Skin of body (tissue), 3 donors: ENCODE measurements at places on chromosomes 11 and 22.

DNA sequence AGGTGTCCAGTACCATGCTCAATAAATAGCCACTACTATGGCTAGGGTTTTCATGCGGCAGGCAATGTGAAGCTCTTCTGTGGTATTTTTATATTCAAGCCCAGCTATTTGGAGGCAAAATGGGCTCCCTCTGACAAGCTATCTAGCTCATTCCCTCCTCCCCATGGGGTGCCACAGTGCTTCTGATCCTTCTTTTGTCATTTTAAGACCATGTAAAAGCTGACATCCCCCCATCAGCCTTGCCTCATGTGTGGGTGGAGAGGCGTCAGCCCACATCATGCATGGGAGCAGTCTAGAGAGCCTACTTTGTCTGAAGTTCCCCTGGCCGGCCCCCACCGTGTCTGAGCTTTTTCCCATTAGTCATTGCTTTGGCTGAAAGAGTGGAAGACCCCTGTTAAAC lies 59.8 kb downstream of the NAV2 start:
- DNase-seq, result no peak

DNA sequence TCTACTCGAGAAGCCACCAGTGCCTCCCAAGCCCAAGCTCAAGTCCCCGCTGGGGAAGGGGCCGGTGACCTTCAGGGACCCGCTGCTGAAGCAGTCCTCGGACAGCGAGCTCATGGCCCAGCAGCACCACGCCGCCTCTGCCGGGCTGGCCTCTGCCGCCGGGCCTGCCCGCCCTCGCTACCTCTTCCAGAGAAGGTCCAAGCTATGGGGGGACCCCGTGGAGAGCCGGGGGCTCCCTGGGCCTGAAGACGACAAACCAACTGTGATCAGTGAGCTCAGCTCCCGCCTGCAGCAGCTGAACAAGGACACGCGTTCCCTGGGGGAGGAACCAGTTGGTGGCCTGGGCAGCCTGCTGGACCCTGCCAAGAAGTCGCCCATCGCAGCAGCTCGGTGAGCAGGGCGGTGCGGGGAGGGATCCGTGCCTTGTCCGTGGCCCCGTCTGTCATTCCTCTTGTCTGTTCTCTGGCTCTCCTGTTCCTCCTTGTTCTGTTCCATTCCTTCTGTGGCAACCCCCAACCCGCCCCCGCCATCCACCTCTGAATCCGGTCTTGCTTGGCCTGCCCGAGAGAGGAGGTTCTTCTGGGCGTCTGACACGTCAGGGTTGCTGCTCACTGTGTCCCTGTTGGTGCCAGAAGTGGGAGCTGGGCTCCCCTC lies 15.8 kb upstream of the ACR start:
- DNase-seq, result no peak

DNA sequence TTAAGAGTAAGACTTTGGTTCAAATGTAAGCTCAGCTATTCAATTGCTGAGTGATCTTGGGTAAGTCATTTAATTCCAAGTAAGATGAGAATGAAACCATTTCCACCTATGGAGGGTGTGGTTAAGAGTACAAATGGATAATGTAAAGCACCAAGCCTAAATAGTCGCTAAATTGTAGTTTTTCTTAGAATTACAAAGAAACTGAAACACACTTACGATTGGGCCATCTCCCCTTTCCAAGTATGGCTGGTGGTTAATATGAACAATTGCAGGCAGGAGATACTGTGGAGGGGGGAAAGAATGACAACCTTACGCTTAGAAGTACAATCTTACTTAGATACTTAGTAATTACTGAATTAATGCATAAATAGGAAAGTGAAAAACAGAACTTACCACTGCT lies 8.2 kb downstream of the DDX17 start:
- no peak for DNase-seq

DNA sequence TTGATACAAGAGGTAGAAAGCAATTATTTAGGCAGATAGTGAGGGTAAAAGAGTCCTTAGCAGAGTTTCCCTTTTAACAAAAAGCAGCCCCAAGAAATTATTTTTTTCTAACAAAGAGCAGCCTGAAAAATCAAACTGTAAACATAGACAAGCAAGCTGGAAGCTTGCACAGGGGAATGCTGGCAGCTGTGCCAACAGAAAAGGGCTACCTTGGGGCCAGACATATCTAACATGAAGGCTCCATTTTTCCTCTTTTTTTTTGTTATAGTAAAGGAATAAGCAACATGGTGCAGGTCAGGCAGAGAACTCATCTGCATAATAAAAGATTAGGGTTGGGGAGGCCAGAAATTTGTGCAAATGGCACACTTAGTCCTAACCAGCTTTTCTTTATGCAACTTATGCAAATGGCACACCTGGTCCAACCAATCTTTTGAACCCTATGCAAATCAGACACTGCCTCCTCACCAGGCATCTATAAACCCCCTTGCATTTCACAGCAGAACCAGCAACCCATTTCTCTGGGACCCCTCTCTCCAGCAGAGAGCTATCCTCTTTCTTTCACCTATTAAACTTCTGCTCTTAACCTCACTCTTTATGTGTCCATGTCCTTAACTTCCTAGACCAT lies 41.8 kb downstream of the PDGFD start:
- no peak for DNase-seq

DNA sequence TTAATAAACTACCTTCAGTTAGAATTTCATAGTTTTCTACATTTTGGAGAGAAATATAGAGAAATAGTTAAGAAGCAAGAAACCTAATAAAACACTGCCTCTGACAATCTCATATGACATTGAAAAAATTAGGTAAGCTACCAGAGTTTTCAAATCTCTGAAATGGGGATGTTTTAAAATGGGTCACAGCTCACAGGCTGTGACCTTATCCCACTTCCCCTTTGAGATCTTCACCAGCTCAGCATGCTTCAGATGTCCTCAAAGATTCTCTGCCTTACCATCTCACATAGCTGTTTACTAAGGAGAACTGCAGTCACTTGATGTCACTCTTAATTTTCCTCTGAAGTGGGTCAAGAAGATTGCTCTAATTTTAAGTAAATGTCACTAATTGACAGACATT lies 717.8 kb downstream of the JRKL start:
- no peak for DNase-seq

DNA sequence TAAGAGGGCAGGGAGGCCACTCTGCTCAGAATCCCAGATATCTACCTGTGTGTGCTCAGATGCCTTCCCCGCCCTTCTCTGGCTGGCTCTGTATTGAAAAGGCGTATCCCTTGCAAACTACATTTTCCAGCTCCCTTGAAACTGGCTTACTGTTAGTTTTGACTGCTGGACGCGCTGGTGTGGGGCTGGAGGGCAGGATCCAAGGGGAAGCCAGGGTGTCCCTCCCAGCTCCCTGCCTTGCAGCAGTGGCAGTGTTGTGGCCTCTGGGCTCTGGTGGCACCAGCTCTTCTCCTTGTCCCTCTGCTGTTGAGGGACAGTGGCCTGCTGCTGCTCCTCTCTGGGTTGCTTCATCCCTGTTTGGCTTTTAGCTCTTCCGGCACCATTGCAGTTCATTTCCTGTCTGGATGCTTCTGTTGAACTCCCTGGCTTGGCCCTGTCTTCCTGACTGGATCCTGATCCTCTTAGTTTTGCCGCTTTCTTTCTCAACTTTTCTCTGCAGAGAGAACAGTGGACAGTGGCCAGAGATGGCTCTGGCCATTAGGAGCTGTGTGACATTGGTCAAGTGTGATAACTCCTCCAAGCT lies 107.1 kb upstream of the PARVA start:
- DNase-seq, result no peak

GRCh38 chr11:29353833-29354232 lies 663.0 kb downstream of the KCNA4 start:
- DNase-seq, result no peak

DNA sequence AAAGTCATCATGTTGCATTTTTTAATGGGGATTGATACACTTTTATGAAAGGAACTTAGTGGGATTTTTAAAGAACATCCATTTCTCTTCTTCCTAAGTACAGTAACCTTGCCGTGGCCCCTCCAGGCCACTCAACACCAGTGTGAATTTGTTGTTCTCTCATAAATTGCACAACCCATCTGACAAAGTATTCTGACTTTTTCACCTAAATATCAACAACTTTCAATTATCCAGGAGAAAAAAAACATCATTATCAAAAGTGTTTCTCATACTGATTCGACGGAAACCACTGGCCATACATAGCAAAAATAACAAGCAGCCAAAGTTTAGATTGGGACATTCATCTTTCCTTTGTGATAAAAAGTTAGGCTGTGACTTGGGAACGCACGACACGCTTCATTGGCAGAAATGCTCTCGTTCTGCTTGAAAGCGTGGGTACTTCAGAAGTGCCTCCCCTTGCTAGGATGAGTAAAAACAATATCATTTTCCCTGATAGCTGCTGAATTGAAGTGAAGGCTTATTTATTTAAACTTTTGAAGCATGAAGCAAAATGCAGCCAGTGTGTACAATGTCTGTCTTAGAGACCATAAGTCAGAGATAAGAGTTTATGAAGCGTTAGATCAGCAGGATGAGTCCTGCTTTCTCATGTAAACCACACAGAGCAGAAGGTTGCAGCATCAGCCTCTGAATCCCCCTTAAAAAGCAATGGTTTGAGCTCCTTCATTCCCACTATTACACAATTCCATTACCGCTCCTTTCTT lies 20.6 kb upstream of the EIF3M start:
- no peak for DNase-seq

GRCh38 chr11:130118165-130118564 lies 41.4 kb upstream of the ST14 start:
- DNase-seq, result no peak

DNA sequence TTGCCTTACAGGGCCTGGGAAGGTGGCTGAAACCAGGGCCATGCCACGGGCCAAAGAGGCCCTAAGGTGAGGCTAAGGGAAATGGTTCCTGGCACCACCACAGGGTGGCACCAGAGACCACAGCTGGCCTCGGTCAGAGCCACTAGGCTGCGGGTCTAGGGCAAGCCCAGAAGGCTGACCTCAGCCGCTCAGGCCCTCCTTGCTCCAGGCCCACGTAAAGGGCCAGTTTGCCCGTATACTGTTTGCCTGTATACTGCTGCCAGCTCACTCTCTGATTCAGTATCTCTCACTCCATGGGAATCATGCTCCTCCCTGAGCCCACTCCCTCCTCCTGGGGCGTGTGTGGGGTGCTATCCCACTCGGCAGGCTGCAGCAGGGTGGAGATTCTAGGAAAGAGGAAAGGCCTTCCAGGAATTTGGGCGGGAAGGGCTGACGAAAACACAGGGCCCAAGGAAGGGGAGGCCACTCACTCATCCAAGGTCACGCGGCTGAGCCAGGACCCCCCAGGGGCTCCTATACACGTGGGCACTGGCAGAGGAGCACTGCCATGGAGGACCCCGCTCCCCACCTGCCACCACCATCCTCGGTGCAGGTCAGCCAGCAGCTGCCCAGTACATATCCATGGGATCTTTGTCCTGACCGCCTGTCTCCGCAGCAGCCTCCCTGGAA lies 62.4 kb downstream of the NECTIN1 start:
- DNase-seq, result peak; percentile 79
